Pancreas (tissue), 10 donors: ENCODE measurements at places on chromosomes 6 and 20. TPM values are rescaled to one million over a fixed set of nuclear protein-coding genes. Genes with fewer than 3 reads are reported as not detected.

MLN gene
- total RNA-seq: not detected

RBM12 gene
- 24.8 TPM for total RNA-seq

LY86 gene
- not detected for total RNA-seq

SASH1 gene
- total RNA-seq: 11.9 TPM

HCK gene
- 12.9 TPM for total RNA-seq

CDK19 gene
- total RNA-seq: 14.7 TPM

F13A1 gene
- total RNA-seq: 58.7 TPM

WFDC12 gene
- total RNA-seq: not detected

SNAP25 gene
- total RNA-seq: 1.8 TPM

LTA gene
- not detected for total RNA-seq

TPD52L1 gene
- total RNA-seq: 26.8 TPM

SLC16A10 gene
- total RNA-seq: 42.3 TPM

DDO gene
- 1.0 TPM for total RNA-seq

GCNT2 gene
- 3.1 TPM for total RNA-seq

HRH3 gene
- not detected for total RNA-seq

DNA sequence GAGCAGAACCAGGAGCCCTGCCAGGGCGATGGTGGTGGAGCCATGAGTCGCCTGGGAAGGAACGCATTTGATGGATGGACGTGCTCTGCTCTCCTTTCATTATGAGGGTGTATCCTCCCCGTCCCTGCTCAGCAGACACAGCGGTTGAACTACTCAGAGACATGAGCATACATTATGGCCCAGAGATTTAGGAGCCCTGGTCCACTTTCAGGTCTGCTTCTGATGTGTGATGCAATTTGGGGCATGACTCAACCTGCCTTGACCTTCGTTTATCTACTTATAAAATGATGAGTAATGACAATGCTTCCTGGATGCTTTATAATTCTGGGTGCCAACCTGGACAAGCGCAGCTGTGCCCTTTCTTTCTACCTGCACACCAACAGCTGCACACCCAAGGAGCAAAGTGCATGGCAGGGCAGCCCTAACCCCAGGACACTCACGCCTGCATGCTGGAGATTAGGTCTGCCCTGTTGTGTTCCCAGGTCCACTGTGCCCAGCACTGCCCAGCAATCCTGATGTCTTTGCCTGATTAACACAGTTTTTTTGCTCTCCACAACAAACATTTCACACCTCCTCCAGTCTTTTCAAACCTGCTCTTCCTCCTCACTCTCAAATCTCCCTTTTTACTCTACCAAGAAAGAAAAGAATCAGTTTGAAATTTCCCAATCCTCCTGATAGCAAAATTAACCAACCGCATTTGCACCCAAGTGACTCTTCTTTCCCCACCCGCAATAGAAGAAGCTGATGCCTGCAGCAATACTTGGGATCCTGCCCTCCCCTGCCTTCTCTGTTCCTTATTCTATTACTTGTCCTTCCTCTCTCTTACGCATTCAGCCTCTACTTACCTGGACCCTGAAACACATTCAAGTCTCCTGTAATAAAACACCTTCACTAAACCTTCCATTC is 81.2 kb downstream of the EZR start:
- DNase-seq: no peak

DNA sequence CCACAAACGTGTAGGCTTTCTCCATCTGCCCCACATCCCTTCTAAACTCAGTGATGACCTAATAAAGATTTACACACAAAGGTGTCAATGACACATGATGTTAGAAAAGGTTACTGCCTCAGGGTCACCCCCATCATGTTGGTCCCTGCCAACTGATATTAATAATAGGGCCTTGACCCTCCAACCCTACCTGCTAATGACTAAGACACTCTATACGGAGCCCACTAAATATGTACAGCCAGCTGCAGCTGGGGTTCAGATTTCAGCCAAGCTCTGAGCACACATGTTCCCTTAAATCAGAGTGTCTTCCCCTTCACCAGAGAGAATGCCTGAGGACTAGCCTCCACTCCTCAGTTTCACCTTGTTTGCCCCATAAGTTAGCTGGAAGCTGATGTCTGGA is 67.4 kb upstream of the SNRPB2 start:
- DNase-seq: no peak

GRCh38 chr6:156410649-156411048 is 366.5 kb upstream of the ARID1B start:
- DNase-seq: no peak

DNA sequence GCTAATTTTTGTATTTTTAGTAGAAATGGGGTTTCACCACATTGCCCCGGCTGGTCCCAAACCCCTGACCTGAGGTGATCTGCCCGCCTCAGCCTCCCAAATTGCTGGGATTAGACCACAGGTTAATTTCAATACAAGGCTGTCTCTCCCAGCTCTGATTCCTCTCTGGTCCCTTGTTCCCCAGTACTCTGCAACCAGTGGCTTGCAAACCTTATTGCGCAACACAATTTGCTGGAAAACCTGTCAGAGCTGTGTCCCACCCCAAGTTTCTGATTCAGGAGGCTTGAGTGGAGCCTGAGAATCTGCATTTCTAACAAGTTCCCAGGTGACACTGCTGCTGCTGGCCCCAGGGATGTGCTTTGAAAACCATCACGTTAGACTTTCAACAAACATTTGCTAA is 96.2 kb upstream of the SRSF6 start:
- DNase-seq: no peak

- DNase-seq: no peak
Measured at GRCh38 chr6:154569156-154569862, 58.8 kb upstream of the CNKSR3 start.

DNA sequence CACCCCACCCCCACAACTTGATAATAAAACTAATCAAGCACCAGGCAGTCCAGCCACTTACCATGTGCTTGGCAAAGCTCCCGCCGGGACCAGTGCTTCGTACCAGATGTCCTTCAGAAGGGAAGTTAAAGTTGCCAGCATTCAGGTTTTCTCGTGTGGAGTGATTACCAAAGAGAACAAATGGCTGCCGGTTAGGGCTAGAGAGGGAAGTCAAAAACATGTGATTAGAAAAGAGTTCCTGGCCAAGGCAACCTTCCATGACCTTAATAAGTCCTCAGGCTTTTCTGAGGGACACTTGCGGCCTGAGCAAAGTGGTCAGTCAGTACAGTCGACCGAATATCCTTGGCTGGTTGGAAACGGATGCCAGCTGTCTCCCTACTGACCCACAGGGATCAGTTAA is 67.0 kb downstream of the DNAAF9 start:
- peak; percentile 85 for DNase-seq

- DNase-seq: no peak
Measured at GRCh38 chr6:104606361-104606760, 253.4 kb downstream of the HACE1 start.

- DNase-seq: no peak
Measured at GRCh38 chr20:34337544-34337943, 25.5 kb upstream of the ITCH start.

- no peak for DNase-seq
Measured at GRCh38 chr20:49481116-49481515, 1.4 kb downstream of the KCNB1 start.

DNA sequence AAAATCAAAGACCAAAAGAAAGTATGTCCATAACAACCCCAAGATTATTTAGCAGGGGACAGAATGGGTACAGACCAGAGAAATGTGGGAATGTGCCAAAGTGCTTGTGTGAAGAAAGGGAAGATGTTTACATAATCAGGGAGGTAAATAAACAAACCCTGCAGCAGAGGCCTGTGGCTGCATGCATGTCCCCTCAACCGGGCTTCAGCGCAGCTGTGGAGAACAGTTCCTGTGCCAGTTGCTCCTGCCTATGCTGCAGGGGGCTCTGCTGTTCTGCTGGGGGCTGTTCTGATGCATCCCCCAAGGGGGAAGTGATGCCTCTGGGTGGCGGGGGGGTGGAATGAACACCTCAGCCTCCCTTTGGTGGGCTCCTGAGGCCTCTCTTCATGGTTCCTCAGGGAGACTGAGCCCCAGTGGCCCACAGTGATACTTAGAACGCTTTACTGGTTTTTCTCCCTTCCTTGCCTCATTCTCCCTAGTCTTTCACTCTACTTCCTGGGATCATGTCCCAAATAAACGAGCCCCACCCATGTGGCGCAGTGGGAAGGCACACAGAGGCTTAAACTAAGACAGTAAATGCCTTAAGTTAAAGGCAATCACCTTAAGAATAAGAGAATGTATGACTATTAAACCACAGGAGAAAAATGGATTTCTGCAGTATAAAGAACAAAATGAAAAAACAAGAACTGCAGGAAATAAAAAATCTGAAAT is 23.0 kb downstream of the RAB23 start:
- no peak for DNase-seq

DNA sequence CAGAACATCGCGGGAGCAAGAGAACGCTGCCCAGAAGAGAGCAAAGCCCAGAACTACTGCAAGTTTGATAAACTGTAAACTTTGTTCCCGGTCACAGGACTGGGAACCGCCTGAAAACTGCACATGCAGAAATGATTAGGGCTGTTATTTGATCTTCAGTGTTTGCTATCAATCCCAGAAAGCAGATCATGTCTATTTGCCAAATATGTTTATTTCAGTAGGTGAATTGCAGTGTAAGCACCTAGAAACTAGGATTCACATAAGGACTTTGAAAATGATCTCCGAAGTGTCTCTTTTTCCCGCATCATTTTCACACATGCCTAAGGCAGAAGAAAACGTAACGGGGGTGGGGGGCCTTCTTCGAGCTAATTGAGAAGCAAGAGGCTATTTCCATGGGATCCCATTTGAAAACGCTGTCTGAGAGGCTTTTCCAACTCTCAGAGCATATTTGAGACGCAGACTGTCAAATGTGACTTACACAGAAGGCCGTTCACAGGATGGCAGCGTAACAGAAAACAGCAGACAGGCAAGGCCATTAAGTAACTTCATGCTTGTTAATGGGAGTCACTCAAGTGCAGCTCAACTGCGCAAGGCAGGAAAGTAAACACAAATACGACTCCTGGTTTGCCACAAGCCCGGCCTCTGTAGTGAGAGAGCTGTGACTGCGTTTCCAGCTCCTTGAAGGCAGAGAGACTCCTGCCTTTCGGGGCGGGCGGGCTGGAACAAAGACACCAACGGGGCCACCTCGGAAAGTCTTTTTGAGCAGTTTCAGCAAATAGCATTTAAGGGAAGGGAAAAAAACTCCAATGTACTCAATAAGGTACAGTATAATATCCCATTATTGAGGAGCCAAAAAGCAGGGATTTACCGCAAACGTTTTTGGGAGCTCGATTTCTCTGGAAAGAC is 144.7 kb upstream of the ZNF217 start:
- DNase-seq: peak; percentile 79

DNA sequence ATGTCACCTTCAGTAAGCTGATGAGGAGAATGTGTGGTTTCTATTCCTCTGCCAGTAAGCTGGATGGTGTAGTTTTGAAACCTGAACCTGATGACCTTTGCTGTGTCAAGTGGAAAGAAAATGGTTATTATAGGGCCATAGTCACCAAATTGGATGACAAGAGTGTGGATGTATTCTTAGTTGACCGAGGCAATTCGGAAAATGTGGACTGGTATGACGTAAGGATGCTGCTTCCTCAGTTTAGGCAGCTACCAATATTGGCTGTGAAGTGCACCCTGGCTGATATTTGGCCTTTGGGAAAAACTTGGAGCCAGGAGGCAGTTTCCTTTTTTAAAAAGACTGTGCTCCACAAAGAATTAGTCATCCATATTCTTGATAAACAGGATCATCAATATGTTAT is 2.0 kb downstream of the TDRD6 start:
- DNase-seq: no peak

DNA sequence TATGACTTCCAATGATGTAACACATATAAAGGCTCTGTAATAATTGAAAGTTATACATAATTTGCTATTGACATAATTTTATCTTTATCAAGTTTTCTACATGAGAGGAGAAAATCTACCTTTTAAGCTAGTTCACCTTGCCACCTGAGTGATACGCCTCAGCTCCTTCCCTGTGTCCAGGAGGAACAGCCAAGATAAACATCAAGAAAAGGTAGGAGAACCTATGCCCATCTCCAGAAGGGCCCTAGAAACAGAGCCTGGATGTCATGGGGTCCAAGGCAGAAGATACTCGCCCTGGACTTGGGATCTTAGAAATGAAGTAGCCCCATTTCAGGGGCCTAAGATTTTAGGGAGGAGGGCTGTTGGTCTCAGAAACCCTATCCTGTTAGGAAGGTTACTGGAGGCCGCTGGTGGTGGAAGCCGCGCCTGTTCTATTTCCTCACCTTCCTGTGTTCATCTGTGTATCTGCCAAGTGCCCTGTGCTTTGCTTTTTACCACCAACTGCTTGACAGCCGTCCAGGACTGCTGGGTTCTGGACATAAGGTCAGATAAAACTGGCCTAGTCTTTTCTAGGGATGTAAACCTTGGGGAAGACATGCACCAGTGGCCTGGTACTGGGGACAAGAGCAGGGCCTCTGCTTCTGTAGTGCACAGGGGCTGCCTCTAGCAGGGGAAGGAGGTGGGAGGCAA is 178.5 kb downstream of the ARID1B start:
- DNase-seq: peak; percentile 21

GRCh38 chr6:105990151-105990550 is 96.0 kb upstream of the PRDM1 start:
- no peak for DNase-seq

GRCh38 chr6:33004940-33005339 is 4.5 kb downstream of the HLA-DOA start:
- DNase-seq: no peak

GRCh38 chr20:19292254-19292653 is 79.8 kb downstream of the SLC24A3 start:
- no peak for DNase-seq

GRCh38 chr6:116406678-116407345 is 36.1 kb downstream of the DSE start:
- DNase-seq: no peak

- peak; percentile 72 for DNase-seq
Measured at GRCh38 chr6:71886184-71887005, at the start of gene RIMS1. Gene RIMS1 (plus strand): TSS chr6:71886550. CDS start chr6:71887024, 474 bp downstream.

DNA sequence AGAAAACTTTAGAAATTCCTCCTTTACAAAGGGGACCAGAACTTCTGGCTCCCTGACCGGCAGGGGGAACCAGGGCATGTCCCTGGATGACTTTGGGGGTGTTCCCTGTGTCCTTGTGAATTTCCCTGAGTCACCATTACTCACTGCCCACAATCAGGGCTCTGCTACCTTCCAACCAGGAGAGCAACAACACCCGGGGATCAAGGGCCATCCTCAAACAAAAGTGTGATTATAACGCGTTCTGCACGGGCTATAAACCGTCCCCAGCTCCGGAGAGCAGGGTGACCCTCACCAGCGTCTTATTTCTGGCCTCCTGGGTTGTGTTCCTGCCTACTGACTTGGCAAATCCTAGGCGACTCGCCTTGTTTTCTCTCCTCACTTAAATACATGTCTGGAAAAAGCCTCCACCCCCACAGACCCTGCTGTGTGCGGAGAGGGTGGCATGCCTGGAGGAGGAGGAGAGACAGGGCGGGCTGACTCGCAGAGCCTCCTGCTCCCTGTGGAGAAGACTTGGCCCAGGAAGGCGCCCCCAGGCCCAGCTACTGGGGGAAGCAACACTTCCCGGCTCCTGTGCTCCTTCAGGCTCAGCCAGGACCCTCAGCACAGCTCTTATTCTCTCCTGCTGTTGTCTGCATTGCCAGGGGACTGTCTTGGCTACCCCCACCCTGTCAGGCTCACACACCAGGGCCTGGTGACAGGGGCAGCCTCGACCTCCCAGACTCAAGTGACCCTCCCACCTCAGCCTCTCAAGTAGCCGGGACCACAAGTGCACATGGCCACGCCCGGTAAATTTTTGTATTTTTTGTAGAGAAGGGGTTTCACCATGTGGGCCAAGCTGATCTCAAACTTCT is 54.1 kb downstream of the FGD2 start:
- DNase-seq: no peak

GRCh38 chr6:52389626-52390360 is 27.8 kb downstream of the PAQR8 start:
- DNase-seq: peak; percentile 79

GRCh38 chr6:46419576-46420002 is 71.7 kb downstream of the RCAN2 start:
- DNase-seq: no peak

- no peak for DNase-seq
Measured at GRCh38 chr6:149904661-149905370, 6.9 kb upstream of the RAET1E start.
